ENCODE measurements at places on chromosomes 3 and 15.

GRCh38 chr3:55897573-55898224 is 410.6 kb upstream of the WNT5A start:
- DNase-seq: no peak

DNA sequence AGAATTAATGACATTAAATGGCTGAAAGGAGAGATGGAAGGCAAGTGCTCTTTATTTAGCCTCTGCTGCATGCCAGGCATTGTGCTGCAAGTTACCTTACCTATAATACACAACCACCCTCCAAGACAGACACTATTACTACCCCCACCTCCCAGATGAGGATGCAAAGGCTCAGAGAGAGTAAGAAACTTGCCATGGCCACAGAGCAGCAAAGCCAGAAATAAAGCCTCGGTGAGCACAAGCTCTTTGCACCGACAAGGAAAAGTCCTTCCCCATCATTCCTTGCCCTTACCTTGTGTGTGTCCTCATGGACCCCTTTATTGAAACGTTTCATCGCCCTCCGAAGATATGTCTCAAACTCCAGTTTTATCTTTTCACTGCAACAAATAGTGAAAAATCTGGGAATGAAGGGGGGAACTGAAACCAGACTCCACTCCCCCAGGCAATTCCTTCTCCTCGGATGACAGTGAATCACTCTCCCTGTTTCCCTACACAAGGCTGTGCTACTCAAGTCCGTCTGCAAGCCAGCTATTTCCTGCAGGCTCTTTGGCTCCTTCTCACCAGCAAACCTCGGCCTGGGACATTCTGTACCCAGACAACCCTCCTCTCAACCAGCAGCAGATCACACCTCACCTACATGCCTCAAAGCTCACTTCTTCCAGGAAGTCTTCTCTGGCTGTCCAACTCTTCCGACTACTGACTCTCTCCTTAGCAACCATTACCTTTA is 11.4 kb downstream of the XPC start:
- peak; percentile 89 for DNase-seq

GRCh38 chr3:157906627-157907026 is 199.6 kb downstream of the SHOX2 start:
- peak; percentile 38 for DNase-seq

DNA sequence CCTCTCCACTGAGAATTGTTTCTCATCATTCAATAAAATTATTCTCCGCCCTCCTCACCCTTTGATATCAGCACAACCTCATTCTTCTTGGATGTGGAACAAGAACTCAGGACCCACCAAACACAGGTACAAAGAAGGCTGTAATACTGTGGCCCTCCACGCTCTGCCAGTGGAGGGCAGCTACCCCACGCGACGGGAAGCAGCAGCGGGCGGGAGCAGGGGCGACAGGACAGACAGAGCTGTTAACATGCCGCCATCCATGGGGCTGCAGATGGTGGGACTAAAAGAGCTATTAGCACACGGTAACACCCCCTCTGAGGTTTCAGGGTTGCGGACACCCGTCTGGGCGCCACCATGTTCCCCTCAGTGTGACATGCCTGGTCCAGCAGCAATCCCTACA is 37.5 kb downstream of the EMC4 start:
- DNase-seq: no peak

DNA sequence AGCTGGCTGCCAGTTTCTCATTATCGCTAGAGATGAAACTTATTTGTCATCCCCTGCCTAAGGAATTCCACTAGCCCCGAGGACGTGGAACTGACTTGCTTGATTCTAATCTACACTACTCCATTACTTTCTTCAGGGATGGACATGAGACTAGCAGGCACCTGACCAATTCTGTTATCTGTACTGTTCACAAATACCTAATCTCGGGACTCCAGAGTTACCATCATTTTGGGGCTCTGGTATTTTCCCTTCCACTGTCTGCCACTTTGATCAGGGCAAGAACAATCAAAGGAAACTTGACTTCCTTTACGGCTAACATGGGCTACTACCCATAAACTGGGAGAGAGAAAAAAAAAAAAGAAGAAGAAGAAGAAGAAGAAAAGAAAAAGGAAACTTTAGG is 27.8 kb downstream of the BMF start:
- DNase-seq: no peak

DNA sequence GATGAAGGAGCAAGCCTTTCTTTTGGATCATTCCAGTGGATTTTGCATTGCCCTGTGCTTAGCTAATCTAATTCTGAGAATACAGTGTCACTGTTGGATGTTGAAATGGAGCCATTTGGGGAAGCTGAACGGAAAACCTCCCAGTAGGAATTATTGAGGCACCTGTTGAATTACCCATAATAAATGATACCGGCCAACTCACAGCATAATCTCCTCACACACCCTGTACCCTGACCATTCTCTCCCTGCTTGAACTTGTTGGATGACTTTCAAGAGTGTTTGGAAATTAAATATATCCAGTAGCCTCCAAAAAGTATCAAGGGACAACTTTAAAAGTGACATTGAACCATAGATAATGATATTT is 171.4 kb upstream of the HES1 start:
- no peak for DNase-seq

DNA sequence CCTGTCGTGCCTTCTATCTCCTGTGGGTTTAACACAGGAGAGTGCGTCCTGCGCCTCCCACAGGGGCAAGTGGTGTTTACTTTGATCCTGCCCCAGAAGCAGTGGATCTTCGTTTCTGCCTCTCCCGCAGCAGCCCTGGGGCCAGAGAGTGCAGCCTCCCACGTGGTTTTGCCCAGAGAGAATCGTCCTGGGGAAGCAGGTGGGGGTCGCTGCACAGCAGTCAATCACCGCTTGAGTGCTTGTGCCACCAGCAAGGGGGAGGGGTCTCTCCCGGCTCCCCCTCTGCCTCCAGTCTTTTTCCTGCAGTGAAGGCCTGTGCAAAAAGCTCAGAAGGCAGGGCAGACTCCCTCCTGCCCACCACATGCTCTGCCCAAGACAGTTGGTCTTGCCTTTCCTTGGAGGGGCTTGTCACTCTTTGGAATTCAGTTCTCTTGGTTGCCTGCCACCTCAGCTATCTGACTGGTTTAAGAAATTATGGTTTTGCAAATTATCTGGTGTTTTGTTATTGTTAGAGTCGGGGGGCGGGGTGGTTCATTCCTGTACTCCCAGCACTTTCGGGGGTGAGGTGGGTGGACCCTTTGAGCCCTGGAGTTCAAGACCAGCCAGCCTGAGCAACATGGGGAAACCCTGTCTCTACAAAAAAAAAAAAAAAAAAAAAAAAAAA is 26.9 kb downstream of the STOML1 start:
- DNase-seq: no peak

DNA sequence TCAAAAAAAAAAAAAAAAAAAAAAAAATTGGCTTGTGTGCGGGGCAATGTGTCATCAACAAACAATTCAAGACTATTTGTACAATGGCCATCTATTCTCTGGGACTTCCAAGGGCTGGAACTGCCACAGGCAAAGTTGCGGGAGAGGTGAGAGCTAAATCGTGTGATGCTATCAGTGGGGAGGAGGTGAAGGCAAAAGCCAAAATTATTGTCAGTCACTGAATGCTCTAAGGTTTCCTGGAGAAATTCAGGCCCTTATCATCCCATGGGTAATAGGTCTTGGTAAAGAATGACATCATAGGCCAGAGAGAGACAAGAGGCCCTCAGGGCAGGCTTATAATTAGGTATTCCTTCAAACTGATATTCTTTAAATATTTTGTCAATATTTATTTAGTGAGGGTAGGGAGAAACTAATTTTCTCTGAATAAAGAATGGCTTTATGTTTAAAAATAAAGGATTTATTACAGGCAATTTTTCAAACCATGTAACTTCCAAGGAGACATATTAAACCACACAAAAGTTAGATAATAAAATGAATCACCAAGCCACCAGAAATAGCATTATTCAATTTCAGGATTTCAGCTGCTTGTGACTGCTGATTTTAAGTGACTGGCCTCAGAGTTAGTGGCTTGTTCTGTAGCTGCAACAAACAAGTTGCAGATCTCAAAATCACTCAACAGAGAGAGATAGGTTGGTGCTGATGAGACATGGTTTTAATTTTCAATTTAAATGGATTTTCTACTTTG is 226.3 kb upstream of the MRPL3 start:
- DNase-seq: no peak

DNA sequence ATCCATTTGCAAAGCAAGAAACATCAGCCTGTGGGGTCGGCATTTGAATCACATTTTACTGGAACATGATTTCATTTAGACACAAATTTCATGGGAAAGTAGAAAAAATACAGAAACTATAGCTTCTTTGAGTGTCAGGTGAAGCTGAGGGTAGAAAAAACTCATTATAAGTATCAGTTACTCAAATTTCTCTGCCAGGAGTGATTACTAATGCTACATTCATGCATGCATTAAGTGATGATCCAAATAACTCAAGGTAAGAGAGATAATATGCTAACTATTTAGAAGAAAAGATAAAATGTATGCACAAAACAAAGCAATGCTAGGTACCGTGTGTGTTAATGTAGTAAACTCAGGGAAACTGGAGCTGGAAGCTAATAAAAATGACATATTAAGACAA is 406.0 kb downstream of the GAP43 start:
- no peak for DNase-seq

DNA sequence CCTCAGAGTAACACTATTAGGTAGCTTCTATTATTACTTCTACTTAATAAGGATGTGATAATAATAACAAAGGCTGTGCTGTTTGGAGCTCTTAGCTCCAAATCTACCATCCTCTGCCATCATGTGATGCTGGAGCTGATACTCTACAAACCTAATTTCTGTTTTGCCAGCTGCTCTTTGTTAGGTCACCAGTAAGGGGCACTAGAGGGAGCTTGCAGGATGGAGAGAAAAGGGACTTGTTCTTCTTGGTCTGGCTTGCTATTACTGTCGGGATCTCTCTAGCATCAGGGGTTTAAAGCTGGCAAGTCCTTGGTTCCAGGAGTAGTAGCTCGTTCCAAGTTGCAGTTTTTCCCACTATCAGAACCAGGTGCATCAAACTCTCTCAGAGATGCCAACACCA is 194.9 kb upstream of the KBTBD8 start:
- DNase-seq: no peak

GRCh38 chr3:12060139-12060845 is 56.1 kb downstream of the SYN2 start:
- no peak for DNase-seq

DNA sequence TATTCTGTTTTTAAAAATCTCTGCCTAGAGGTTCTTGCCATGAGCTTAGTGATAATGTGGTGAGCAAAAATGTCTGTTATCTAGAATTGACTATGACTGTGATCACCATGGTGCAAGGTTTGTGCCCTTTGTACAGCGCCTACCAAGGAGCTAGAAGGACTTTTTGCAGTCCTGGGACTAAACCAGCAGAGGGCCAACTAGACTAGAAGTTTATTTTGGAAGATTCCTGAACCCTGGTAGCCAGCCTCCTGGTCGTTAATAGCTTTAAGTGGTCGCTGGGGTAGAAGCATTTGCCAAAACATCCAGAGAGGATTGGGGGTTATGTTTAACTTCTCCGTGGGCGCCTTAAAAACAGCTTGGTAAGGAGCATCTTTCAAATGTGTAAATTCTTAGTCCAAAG is 7.8 kb downstream of the SCG5 start:
- DNase-seq: no peak

DNA sequence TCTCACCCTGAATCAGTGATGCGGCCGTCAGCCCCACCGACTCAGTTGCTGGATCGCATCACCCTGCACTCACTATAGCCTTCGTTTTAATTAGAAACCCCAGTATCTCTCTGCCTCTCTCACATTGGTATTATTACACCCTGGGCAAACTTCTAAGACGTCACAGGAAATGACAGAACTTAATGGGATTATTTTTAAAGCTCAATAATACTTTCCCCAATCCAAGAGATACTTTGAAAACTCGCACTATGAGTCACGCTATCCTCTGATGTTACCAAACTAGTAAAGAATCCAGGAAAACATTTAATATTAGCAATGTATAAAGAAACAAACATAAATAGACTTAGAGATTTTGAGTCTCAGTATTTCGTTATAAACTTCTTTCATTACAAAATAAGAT is 36.6 kb downstream of the RUBCN start:
- peak; percentile 90 for DNase-seq

DNA sequence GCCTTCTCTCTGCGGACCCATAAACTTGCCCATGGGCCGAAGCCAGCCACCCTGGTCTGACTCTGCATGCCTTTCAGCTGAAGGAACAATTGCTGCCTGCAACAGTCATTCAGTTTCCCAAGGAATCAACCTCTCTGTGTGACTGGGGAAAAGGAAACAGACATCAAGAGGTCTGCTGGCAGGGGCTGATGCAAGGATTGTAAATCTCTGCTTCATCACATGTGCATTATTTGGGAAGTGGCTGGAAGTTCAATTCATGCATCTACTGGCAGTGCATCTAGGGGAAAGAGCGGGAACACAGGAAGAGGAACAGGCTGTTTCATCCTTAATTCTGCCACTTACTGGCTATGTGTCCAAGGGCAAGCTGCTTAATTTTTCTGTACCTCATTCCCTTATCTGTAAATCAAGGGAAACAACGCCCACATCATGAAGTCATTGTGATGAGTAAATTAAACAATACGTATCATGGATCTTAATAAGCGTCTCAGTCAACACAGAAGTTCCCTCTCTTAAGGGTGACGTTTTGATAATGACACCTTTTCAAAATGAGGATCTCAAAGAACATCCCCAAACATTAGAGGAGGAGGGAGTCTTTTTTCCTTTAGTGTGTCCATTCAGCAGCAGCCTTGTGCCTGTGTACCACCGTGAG is 17.4 kb upstream of the ADPGK start:
- no peak for DNase-seq

DNA sequence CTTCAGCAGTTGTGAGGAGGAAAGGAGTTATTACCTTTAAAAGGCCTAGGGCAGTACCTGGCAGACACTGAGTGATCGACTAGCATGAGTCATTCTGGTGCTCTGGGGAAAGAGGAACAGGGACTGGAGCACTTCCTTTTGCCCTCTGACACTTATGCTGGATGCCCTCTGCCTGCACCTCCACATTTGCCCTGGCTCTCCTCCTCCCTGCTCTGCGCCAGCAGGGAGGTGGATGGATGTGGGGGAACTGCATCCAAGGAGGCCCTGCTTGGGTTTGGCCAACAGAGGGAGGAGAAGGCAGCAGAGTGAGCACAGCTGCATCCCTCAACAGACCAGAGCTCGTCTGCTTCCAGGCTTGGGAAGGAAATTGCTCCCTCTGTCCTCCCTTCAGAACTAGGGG is 75.0 kb downstream of the SEMA5B start:
- peak; percentile 15 for DNase-seq

- no peak for DNase-seq
Measured at GRCh38 chr3:53795176-53795575, 51.0 kb downstream of the CHDH start.

DNA sequence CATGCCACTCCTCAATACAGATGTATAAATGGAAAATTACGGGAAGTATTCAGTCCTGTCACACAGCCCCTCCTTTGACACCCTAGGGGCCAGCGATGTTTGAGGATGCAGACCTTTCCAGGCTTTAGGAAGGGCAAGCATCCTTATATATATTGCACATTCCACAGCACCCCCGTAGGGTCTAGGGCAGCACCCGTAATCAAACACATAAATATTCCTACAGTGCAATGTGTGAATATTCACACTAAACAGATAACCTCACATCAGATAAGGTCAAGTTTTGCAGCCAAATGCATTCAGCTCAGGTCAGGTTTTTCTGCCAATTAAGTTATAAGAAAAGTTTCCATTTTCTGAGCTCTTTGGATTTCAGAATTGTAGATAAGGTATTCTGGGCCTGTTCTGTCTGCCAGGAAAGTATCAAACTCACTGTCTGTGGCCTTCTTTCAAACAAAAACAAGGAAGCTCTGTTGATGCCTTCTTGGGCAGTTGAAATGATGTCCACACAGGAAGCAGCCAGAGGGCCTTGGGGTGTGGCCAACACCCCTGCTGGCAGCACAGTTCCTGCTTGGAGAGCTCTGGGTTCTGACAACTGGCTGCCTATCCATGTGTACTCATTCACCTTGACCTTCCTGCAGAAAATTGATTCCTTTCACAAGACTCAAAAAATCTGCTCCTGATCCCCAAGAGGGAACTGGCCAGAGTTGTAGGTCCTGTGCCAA is 427.0 kb downstream of the NTRK3 start:
- no peak for DNase-seq

All from iris pigment epithelial cell (primary cell).